ENCODE measurements at places on chromosomes 13 and 19.
A peak's percentile ranks its signal among the peaks of the same experiment; 100 is the strongest.

DNA sequence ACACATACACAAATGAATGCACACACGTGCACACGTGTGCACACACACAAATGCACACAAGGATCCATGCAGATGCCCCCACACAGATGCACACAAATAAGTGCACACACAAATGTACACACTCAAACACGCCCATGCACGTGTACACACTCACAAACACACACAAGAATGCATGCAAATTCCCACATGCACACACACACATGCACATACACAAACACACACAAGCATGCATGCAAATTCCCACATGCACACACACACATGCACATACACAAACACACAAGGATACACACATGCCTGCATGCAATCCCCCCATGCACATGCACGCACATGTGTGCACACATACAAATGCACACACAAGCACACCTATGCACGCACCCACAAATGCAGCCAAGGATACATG is 13.3 kb downstream of the GNA15 start:
- DNase-seq = no peak

GRCh38 chr19:51119611-51120010 is 5.1 kb upstream of the SIGLEC9 start:
- no peak for DNase-seq

GRCh38 chr13:31610270-31610998 is 128.9 kb upstream of the RXFP2 start:
- no peak for DNase-seq

GRCh38 chr13:33079960-33080359 is 63.7 kb downstream of the KL start:
- no peak for DNase-seq

GRCh38 chr13:41582027-41582463 is 124.7 kb downstream of the RGCC start:
- DNase-seq = no peak

- DNase-seq = no peak
Observed at GRCh38 chr19:41776700-41777099, 19.7 kb upstream of the CEACAM3 start.

- DNase-seq = no peak
Observed at GRCh38 chr13:58165617-58166016, 534.1 kb downstream of the PCDH17 start.

DNA sequence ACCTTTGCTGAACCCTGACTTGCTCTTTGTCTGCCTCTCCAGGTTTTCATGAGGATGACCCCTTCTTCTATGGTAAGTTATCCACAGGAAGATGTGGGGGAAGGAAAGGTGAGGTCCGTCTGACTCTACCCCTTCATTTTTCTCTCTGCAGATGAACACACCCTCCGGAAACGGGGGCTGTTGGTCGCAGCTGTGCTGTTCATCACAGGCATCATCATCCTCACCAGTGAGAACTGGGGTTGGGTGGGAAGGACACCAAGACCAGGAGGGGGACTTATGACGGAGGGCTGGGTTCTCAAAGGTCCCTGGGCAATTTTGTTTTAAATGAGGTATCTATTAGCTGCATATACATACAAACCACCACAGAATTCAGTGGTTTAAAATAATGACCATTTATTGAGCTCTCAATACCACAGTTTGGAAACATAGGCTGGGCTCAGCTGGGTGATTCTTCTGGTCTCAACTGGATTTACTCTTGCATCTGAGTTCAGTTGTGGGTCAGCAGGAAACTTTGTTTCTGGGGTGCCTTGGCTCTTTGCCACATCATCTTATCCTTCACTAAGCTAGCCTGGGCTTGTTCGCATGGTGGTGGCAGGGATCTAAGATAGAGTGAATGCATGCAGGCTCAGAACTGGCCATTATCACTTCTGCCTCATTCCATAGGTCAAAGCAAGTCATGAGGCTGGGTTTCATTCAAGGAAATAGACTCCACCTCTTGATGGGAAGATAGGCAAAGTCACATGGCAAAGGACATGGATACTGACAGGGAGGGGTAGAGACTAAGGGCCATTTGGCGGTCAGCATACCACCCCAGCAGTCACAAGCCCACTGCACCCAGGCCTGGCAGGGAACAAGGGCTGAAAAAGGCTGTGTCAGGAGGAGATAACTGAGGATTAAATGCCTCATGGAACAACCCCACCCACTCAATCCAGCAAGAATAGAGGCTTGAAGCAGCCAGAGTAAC is 11.8 kb downstream of the FXYD5 start:
- DNase-seq = no peak

DNA sequence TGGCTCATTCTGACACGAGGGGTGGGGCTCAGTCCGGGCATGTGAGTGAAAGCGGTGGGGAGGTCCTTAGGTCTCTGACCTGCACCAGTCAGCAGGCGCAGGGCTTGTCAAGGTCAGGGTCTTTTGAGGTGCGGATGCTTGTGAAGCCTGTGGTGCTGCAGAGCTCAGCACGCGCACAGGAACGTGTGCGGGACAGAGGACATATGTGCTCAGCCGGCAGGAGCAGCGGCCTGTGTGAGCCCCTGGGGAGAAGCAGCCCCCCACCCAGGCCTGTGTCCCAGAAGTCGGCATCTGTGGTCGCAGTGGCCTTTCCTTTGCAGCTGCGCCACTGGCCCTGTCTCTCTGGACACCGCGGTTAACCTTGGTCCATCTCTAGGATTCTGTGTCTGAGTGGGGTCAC is 30.9 kb downstream of the ATP4B start:
- no peak for DNase-seq

GRCh38 chr19:20070691-20071090 is 7.1 kb upstream of the ZNF90 start:
- no peak for DNase-seq

- no peak for DNase-seq
Observed at GRCh38 chr13:24056616-24057137, 103.8 kb upstream of the SPATA13 start.

DNA sequence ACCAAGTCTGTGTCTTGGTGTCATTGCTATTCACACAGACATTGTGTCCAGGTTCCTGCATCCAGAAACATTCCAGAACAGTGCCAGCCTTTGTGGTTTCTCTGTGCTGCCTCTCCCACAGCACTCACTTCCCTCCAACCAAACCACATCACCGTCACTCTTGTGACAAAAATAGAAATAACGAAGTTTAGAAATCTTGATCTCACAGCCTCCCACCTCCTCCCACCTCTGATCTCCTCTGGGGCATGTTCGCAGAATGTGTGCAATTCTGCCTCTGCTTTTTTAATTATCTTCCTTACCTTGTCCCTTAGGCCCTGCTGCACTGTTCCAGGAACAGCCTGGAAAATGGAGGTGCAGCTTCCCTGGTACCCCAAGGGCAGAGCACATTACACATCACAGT is 8.7 kb upstream of the SERPINE3 start:
- DNase-seq = peak; percentile 87

DNA sequence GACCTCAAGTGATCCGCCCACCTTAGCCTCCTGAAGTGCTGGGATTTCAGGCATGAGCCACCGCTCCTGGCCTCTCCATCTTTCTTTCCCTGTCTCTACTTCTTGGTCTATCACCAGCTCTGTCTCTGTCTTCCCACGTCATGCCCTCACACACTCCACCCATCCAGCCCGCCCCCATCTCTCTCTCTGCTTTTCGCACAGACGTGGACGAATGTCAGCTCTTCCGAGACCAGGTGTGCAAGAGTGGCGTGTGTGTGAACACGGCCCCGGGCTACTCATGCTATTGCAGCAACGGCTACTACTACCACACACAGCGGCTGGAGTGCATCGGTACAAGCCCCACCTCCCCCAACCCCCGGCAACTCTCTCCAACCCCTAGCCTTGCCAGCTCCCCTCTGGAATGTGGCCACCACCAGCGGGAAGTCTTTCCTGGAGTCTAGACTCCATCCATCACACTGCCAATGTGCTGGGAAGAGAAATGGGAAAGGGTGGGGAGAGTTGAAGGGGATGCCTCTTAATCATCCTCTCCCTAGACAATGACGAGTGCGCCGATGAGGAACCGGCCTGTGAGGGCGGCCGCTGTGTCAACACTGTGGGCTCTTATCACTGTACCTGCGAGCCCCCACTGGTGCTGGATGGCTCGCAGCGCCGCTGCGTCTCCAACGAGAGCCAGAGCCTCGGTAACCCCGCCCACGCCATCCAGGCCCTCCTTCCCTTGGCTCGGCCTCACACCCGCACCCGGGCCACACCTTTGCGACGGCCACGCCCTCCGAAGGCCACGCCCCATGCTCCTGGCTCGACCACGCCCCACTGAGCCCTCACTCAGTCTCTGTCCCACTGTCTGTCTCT is 22.5 kb downstream of the LTBP4 start:
- peak; percentile 49 for DNase-seq

DNA sequence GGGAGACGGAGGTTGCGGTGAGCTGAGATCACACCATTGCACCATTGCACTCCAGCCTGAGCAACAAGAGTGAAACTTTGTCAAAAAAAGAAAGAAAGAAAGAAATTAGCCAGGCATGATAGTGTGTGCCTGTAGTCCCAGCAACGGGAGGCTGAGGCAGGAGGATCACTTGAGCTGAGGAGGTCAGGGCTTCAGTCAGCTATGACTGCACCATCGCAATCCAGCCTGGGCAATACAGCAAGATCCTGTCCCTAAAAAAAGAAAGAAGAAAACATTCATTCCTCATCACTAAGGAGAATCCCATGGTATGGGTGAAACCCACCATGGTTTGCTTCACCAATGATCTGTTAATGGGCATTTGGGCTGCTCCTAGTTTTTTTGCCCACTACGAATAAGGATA is 13.0 kb upstream of the AP1M2 start:
- DNase-seq = no peak

- no peak for DNase-seq
Observed at GRCh38 chr13:40132249-40132648, 476.8 kb downstream of the COG6 start.
